ENCODE measurements at places on chromosomes 7 and 10.
A peak's percentile ranks its signal among the peaks of the same experiment; 100 is the strongest.

DNA sequence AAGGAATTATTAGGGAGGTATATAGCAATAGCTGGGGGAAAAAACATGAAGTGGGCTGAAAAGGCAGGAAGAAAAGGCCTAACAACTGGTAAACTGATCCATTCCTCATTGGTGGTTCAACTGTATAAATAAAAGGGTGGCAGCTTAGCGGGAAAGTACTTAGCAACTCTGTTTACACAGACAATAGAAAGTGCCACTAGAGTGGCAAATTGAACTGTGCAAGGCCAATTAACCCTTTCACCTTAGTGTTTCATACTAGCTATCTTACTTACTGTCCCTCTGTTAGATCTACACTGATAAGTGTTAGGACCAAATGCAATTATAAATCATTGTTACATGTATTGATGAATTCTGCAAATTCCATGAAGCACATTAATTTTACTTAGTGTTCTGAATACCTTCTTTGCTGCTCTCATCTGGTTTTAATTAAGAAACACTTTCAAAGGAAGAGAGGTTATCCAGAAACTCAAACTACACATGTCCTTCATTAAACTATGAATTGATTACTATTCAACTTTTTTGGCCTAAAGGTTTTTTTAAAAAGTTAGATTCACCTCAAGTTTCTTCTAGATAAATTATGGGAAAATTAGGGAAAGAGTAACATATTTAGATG, 28.0 kb downstream of the DNAJC1 start:
- no peak for DNase-seq

DNA sequence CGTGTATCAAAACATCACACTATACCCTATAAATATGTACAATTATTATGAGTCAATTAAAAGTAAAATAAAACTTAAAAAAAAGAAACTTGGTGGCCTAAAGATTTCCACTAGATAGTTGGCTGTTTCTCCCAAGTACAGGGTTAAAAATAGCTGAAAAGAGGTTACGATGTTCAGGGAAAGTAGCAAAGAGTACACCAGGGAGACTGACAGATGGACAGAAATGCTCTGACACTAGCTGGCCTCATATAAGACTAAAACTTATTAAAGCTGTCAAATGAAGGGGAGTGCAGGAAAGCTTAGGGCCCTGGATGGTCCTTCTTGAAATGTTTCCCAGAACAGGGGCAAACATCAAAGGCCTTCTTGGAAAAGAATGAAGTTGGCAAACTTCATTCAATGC, 51.3 kb downstream of the TCAF1 start:
- no peak for DNase-seq

- DNase-seq, result no peak
Observed at GRCh38 chr7:148473703-148474480, 116.7 kb upstream of the C7orf33 start.

- DNase-seq, result no peak
Observed at GRCh38 chr7:105149827-105150226, 135.8 kb downstream of the KMT2E start.

DNA sequence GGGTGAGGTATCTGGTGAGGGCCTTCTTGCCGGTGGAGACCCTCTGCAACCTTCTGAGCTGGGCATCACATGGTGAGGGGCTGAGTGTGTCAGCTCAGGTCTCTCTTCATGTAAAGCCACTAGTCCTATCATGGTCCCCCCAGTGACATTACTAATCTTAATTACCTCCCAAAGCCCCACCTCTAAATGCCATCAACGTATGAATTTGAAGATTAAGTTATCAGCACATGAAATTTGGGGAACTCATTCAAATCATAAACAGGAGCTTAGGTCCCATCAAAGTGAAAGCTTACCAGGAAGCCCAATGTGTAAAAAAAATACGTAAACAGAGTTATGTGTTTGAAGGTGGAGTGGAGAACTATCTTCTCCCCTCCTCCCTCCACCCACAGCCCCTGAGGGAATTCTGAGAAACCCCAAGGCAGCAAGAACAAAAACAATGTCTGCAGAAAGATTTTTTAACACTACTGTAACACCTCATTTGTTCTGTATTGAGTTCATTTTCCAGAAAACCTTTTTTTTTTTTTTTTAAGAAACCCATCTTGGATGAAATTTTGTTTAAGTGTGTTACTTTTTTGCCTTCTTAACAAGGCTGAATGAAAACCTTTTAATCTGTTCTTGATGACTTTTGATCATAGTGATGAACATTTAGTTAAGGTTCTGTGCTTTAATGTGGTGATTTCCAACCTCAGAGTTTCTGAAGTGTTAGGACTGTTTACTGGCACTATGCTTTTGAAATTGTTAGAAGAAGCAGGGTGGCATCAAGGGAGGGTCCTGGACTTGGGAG, 19.1 kb upstream of the PCGF5 start:
- DNase-seq, result no peak

- peak; percentile 85 for DNase-seq
Observed at GRCh38 chr10:98414932-98415730, at the start of gene PYROXD2. Gene PYROXD2 (minus strand): TSS chr10:98415182. CDS start chr10:98415135, 47 bp downstream.

GRCh38 chr7:17209101-17209500, 89.4 kb upstream of the AHR start:
- DNase-seq, result no peak

DNA sequence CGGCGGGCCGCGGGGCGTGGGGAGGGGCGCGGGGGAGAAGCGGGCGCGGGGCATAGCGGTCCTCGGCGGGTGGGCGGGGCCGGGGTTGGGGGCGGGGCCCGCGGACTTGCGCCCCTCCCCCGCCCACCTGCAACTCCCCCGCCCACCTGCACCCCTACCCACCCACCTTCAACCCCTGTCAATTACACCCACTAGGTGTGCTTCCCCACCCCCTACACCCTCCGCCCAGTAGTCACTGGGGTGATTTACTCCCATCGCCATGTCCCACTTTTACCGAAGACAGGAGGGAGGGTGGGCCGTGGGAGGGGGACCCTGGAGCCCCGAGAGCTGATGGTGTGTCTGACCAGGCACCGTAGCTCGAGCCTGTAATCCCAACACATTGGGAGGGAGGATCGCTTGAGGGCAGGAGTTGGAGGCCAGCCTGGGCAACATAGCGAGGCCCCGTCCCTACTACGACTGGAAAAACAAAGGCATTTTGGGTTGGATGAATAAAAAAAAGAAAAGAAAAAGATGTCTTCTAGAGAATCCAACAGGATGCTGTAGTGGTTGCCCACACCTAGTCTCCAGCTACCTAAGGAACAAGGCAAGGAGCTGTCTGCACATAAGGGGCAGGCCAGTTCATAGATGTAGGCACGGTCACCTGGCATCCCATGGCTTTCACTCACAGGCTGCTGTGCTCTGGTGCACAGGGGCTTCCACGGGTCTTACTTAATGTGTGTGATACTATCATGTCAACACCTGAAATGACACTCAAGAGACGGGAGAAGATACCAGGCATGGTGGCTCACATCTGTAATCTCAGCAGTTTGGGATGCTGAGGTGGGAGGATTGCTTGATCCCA, 761 bp downstream of the KCTD7 start:
- DNase-seq, result no peak

DNA sequence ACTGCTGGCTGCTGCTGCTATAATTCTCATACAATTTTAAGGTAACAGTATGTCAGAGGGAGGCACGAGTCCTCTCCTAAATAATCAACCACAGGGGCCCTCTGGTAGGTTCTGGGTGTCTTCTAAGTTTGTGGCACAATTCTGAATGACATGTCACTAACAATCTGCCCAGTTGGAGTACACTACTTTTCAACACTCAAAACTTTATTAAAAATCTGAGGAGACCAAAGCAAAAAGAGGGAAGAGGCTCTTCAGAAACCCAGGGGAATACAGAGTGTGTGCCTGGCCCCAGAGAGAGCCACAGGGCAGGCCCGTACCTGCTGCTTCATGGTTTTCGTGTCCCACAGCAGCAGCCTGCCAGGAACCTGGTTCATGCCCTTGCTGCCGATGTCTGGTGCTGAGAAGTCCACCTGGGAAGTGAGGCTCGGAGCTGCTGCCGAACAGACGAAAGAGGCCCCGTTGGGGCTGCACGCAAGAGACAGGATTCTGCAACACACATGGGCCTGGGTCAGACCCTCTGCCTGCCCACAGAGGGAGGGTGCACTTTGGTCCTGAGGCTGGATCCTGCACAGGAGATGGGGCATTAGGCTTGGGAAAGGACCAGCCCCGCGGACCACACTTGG, 18.3 kb downstream of the WDR91 start:
- no peak for DNase-seq

- DNase-seq, result no peak
Observed at GRCh38 chr7:1080252-1080920, 7.5 kb upstream of the GPER1 start.

DNA sequence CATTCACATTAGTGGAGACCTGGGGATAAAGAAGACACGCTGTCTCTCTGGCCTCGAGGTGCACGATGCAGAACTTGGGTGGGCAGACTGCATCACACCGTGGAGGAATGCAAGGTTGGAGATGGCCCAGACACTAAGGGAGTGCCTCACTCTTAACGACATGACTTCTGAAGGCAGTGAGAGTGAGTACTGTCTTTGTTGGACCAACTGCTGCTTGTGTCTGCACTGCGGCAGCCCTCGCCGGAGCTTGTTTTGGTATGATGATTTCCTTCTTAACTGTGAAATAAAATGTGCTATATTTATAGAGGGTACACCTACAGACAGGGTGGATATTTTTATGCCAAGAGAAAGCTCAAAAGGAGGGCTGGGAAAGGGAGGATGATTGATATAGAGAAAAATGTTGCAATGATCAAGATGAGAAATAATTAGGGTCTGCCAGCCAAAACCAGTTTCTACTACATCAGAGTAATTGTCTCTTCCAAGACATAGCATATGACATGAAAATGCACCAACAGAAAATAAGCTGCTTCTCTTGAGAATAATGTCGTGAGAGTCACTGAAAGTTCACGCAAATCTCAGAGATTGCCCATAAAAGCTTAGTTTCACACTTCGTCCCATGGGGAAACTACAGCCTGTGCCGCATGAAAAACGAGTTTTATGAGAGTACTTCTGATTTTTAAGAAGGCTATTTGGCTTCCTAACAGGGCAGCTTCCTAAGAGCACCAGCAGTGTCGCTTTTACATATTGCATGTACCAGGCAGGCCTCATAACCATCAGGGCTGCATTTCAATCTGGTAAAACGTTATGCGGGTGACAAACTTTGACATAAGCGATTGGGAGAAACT, 127.1 kb downstream of the TAX1BP1 start:
- DNase-seq, result no peak

- DNase-seq, result no peak
Observed at GRCh38 chr10:124003070-124003419, 90.4 kb downstream of the CHST15 start.

GRCh38 chr10:131355881-131356280, 44.4 kb upstream of the TCERG1L start:
- DNase-seq, result no peak

GRCh38 chr7:150339409-150339809, 2.0 kb downstream of the RARRES2 start:
- DNase-seq, result no peak

DNA sequence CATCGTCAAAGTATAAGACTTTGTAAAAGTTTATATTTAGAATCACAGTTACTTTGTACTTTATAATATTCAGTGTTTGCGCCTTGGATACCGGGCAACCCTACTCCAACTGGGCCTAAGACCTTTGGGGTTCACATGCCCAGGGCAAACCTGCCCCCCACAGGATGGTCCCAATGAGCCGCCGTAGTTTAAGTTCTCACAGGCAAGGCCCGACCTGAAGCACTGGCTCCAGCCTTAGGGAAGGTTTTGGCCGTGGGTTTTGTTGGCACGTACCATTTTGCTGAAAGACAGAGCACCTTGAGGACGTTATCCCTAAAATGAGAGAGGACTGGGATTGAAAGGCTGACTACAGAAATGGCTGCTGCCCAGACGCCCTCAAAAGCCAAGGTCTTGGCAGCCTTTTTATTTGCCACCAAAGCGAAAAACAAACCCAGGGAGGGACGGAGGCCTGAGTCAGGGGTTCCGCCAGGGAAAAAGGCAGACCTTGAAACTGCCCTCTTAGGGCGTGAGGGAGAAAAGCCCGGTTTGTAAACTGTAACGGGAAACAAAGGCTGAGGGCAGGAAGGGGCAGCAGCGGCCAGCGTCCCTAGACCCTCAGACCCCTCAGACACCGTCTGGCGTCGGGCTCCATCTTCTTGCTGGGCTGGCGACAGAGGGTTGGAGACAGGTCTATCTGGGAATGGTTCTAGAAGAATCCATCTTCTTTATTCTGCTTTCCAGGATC, at the start of gene CCDC172:
Gene CCDC172 (plus strand): TSS at position 222 of the 724 bp plus-strand sequence. CDS start 564 bp downstream, outside the sequence.
- DNase-seq, result no peak

GRCh38 chr7:93719546-93719945, 145.0 kb upstream of the CALCR start:
- no peak for DNase-seq

GRCh38 chr7:138975343-138976104, 5.7 kb downstream of the KIAA1549 start:
- no peak for DNase-seq

DNA sequence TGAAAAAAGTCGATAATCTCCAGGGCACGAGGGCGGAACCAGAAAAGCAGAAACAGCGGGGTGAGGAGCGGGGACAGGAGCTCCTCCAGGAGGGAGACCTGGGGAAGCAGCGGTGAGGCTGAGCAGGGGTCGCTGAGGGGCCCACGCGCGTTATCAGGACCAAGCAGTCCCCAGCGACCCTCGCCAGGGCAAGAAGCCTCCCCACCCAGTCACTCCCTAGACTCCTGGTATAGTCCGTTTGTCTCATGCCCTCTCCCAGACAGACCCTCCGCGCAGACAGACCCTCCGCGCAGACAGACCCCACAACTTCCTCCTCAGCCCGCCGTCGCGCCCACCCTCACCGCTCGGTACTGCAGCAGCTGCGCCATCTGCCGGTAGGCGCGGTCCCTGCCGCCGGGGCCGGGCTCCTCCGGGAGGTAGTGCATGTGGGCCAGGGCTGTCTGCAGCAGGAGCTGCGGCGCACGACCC, 6.3 kb downstream of the ATG9B start:
- DNase-seq, result no peak

DNA sequence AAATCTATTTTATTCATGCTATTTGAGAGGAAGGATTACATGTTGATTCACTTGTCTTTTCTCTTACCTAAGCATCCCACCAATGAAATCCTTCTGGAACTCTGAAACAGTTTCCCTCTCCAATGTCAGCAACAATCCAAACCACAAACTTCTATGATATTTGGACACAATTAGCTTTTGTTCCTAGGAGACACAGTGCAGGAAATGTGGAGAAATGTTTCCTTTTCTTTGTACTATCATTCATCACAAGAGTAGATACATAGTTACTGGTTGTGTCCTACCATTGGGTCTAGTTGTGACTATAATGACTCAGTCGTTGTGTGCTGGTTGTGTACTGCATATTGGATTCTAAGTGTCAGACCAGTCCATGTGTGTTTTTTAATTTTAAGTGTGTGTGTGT, 156.8 kb upstream of the MAGI2 start:
- no peak for DNase-seq

- DNase-seq, result no peak
Observed at GRCh38 chr7:27389496-27389895, 146.9 kb downstream of the EVX1 start.

DNA sequence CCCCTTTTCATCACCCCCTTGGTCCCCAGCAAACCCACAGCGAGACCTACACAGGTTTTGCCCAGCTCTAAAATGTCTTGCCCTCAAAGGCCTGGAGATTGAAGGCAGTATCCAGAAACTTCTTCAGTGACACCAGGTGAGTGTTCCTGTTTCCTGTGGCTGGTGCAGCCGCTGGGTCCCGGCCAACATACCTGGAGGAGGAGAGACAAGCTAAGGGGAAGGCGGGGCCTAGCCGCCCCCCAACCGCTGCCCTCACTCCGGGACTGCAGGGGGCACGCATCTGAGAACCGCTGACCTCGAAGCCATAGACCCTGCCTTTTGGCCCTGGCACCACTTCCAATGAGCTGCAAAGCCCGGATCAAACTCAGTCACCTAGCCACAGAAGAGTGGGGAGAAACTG, 27.0 kb downstream of the OGDHL start:
- no peak for DNase-seq
